ENCODE measurements at places on chromosomes 3 and 15.
A peak's percentile ranks its signal among the peaks of the same experiment; 100 is the strongest.

GRCh38 chr3:197591816-197592215 lies 36.0 kb upstream of the BDH1 start:
- DNase-seq = no peak

DNA sequence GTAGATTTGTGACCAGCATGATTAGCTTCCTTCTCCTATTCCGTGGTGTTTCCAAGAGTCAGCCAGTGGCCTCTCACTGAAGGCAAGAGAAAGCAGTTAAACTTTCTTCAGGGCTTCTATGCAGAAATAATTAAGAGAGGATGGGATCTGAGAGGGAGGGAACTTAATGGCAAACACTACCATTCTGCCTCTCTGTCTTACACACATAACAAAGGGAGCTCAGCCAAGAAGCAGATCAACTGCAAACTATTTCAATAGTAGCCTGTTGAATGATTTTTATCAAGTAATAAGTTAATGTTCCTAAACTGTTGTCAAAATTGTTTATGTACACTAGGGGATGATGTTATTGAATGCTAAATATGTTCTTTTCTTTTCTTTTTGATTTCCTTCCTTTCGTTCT lies 11.8 kb downstream of the OXSR1 start:
- no peak for DNase-seq

- no peak for DNase-seq
Observed at GRCh38 chr15:51310064-51310463, 28.3 kb downstream of the CYP19A1 start.

GRCh38 chr15:51161491-51162220 lies 67.0 kb upstream of the TNFAIP8L3 start:
- no peak for DNase-seq

DNA sequence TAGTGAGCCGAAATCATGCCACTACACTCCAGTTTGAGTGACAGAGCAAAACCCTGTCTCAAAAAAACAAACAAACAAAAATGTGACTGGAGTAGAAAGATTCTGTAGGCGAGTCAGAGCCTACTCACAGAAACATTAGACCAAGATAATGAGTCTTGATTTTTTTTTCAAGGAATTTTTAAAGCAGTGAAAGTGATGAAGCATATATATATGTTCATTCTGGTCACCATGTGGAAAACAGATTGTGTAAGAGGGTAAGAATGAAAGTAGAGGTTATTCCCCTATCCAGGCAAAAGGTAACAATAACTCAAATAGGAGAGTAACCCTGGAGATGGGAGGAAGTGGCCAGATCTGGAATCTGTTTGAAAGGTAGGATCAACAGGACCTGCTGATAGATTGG lies 26.2 kb upstream of the FHIT start:
- DNase-seq = no peak

DNA sequence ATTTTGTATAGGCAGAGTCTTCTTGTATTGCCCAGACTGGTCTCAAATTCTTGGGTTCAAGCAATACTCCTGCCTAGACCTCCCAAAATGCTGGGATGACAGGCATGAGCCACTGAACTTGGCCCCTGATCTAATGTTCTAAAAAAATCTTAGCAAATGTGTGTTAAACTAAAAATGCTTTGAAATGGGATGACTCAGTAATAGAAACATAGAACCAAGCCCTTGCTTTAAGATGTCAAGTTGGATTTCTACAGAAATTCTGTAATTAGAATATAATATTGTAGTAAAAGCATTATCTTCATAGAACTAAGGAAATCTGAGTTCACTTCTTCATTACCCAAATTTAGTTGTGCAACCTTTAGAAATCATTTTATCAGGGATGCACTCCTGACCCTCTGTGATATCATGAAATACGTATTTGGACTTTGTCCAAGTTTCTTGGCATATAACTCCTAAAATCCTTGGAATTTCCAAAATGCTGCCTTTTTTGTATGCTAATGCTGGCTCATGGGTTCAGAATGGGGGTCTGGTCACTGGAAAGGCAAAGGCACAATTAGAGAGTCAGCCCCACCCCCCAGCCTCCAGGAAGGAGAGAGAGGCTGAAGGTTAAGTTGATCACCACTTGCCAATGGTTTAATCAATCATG lies 217.3 kb downstream of the TP63 start:
- no peak for DNase-seq

DNA sequence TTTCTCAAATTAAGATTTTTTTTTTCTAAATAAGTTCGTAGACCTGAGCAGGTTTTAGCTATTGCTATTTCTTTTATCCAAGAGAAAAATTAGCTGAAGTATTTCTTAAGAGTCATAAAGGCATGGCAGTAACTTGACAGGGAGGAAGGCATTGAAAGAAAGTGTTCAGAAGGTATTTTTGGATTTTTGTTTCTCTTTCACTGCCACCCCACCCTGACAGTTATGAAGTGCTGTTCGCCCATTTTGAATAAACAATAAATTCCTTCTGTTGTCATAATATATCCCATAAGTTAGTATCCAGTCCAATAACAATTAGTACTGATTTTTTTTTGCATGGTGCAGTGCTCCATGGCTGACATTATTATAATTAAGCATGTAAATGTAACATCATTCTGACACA lies 363.0 kb downstream of the NR2F2 start:
- DNase-seq = no peak

GRCh38 chr3:68256635-68257223 lies 602.3 kb upstream of the SUCLG2 start:
- no peak for DNase-seq

DNA sequence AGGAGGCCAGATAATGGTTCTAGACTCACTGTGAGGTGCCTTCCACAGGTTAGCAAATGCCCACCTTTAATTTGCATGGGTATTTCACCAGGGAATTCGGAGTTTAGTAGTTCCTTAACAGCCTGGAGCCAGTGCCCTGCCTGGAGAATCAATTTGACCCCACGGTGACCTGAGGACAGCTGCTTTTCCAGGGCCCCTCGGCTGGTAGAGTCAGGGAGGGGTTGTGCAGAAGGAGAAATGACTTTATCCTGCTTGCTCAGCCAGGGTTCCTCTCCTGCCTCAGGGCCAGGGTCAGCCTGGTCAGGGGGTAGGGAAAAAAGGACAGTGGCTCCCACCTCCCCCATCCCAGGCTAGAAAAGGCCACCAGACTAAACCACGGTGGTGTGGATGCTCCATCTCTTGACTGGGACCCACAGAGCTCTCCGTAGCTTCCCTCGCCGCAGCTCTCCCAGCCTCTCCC lies 12.0 kb downstream of the DLL4 start:
- no peak for DNase-seq

DNA sequence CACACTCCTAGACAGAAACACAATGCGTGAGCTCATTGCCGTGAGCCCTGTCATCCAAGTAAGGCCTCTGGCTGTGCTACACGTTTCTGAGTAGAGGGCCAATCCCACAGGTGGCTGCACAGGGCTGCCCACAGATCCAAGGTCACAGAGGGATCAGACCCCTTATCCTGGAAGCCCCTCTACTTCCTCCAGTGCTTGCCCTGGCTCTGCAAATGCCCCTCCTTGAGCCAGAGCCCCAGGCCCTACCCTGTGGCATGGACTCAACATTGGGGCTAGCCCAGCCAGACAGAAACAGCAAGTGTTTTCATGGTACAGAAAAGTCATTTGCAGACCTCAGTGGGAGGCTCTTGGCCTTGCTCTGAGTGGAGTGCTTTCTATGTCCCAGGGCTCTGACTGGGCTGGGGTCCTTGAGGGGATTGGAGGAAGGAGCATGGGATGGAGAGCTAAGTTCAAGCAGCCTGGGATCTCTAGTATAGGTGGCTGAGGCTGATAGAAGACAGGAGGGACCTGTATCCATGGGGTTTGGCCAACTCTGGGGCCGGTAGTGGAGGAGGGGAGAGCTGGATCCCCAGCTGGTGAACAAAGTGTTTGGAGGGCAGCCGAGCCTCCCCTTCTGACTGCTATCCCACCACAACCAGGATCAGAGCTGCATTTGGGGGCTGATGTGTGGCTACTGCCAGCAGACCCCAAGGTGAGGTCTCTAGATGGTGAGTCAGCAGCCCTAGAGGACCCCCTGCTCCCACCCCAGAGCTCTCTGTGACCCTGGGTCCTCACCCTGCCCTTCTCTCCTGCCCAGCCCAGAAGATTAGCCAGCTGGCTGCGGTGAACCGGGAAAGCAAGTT lies 38.7 kb downstream of the GOLGA6A start:
- no peak for DNase-seq

GRCh38 chr15:60062826-60063225 lies 58.7 kb downstream of the FOXB1 start:
- no peak for DNase-seq

DNA sequence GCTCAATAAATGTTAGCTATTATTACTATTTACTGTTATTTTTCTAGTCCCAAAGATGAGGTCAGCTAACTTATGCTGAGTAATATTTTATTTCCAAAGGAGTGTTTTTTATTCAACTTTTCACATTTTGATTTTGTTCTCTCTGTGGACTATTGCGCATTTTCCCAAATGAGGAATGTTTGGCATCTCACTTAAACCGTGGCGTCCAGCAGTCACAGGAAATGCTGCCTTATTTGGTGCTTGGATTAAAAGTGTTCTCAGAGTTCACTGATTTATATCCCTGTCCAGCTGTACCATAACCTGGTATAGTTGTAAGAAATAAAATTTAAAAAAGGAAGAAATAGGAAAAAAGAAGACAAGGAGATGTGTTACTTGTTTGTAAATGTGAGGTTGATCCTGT lies 166.8 kb downstream of the THSD4 start:
- peak; percentile 34 for DNase-seq

- DNase-seq = no peak
Observed at GRCh38 chr3:32946973-32947788, 4.3 kb upstream of the CCR4 start.
